ENCODE measurements at places on chromosomes 6 and 20.

GRCh38 chr6:142746524-142746923 is 198.5 kb downstream of the HIVEP2 start:
- DNase-seq = peak; percentile 42

DNA sequence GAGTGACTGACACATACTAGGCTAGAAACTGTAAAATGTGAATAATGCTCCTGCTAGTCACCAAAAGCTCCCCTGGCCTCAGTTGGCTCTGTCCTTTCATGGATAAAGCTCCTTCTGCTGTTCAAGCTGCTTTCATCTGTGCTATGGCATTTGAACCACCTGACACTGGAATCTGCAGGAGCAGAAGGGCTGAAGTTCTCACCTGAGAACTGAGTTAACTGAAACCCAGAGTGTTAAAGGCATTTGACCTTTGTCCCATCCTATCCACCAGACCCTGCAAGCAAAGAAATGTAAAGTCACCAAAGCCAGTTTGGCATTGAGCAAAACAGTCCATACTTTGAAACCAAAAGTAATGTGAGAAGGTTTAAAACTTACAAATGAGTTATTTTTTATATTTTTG is 77.7 kb downstream of the BMP2 start:
- no peak for DNase-seq

DNA sequence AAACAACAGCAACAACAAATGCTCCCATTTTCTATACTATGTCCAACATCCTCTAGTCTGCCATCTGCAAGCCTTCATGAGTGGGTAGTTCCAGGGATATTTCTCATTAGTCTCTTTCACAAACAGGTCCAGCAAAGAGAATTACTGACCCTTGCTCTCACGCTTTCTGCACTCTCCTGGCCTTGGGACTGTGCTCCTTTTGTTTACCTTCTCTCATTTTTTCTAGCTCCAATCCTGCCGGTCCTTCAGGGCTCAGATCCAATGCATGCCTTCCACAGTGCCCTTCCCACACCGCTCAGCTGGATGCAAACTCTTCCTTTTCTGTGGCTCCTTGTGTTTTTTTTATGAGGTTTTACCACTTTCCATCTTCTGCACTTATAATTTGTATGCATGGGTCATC is 47.2 kb downstream of the ADTRP start:
- DNase-seq = no peak

DNA sequence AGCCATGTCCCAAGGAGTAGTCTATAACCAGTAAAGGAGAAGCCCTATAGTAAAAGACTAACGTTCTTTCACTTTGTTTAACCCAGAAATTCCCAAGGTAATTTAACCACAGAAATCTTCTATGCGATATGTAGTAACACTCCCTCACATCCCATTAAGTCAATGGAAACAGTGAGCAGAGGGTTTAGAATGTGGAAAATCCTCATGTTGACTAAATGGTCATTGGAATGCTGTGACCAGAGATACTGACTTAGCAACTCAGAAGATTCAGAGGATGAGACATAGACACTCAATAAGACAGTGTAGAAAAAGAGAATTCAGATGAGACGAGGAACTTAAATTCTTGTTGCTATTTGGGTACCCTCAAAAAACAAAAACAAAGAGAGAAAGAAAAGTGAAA is 562.2 kb upstream of the NOX3 start:
- DNase-seq = peak; percentile 11

- peak; percentile 87 for DNase-seq
Observed at GRCh38 chr20:48066246-48066645, 281.0 kb upstream of the SULF2 start.

- peak; percentile 18 for DNase-seq
Observed at GRCh38 chr6:166456395-166457156, 73.8 kb upstream of the MPC1 start.

DNA sequence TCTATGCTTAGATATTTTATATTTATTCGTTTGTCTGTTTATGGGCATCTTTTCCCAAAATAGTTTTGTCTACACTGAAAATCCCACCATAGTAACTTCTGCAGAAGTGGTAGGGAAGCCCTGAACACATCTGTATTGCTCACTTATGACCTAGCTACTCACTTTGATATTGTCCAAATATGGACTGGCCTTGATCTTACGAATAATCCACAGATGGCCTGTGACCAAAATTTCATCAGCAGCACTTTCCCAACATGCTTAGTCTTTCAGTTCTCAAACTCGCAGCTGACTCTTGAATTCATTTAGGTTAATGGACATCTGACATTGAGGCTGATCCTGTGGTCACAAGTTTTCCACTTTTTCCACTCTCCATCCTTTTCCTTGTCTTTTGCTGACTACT is 80.8 kb upstream of the BEND3 start:
- peak; percentile 11 for DNase-seq

GRCh38 chr20:38728911-38729642 is 4.8 kb downstream of the SLC32A1 start:
- DNase-seq = no peak

DNA sequence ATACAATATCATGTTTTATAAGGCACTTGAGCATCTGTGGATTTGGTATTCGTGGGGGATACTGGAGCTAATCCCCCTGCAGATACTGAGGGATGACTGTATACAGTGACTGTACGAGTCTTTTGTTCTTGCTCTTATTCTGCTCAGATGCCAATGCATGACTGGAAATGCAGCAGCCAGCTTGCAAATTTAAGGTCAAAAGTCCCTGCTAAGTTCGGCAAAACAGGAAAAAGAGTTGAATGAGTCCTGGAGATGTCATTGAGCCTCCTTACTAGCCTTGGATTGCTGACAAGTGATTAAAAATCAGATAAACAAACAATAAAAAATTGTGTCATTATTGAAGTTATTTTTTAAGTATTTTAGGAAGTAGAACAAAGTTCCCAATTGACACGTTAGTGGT is 599.3 kb upstream of the IMPG1 start:
- DNase-seq = no peak

DNA sequence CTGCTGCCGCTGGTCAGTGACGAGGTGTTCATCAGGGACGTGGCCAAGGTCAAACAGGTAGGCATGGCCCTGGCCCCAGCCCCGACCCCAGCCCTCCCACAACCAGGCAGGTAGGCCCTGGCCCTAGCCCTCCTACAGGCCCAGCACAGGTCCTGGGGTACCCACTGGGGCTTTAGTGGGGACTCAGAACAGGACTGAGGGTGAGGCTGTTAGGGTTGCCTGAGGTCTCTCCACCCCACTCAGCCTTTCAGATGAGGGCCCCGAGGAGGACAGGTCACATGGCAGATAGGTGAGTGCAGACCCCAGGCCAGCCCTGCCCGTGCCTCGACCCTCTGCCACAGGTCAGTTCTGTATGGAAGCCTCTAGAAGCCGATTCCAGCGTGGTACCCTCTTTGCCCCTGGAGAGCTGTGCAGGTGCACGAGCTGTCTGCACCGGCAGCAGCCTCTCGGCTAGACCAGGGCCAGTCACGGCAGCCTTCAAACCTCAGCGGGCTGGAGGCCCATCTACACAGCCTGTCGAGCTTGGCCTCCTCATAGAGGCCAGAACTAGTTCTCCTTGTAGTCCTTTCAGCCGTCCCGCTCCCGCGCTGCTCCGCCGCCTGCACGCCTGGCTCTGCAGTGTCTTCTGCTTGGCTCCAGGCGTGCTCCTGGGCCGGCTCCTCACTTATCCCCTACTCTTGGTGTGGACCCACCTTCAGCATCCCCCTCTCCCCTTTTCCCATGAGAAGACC is 35.5 kb downstream of the PYGB start:
- no peak for DNase-seq

GRCh38 chr6:34315780-34316179 is 67.0 kb upstream of the SMIM29 start:
- no peak for DNase-seq

- DNase-seq = no peak
Observed at GRCh38 chr20:46051556-46052308, 22.7 kb downstream of the SLC12A5 start.

Measured in fibroblast of mammary gland (primary cell).